Cerebellum (tissue), 4 donors: ENCODE measurements at places on chromosomes 4 and X. TPM values are rescaled to one million over a fixed set of nuclear protein-coding genes. Genes with fewer than 3 reads are reported as not detected.

DNA sequence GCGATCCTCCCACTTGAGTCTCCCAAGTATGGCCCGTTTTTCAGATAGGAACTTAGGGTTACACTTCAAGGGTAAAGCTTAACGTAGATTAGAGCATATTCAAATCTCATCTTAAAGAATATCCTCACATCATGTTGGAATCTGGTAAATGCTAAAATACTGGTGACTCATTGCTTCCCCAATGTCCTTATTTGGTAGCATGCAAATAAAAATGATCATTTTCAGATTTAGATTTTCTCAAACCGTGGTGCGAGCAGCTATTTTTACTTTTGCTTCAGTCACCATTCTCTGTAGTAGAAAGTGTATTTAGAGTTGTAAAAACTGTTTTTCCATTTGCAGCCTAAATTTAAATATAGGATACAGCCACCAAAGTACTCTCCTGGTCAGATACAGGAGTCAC lies 101.5 kb upstream of the MAML3 start:
- DNase-seq, result no peak

GRCh38 chrX:118727686-118728339 lies 407 bp downstream of the IL13RA1 start:
- peak; percentile 1 for DNase-seq

- DNase-seq, result peak; percentile 43
Measured at GRCh38 chrX:140762061-140762460, 52.5 kb downstream of the LINC00632 start.

- DNase-seq, result no peak
Measured at GRCh38 chrX:5771441-5771840, 457.2 kb downstream of the NLGN4X start.

The OPRPN gene
- not detected for total RNA-seq

- DNase-seq, result no peak
Measured at GRCh38 chr4:87541521-87541920, 12.3 kb upstream of the SPARCL1 start.

DNA sequence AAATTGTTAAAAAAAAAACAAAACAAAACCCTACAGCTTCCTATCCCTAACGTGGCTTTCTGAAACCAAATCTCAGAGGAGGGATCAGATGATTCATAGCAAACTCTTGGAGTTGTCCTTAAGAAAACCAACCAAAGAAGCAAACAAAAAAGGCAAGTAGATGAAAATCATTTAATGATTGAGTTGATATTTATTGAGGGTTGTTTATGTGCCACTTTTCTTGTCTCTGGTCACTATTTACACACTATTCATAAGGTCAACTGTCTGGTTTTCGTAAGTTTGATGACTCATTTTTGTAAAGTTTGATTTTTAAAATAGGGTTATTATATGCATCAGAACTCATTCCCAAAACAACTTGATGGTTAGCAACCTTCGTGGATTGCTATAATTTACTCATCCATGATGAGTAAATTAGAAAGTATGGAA lies 133.4 kb downstream of the UNC5C start:
- DNase-seq, result no peak

DNA sequence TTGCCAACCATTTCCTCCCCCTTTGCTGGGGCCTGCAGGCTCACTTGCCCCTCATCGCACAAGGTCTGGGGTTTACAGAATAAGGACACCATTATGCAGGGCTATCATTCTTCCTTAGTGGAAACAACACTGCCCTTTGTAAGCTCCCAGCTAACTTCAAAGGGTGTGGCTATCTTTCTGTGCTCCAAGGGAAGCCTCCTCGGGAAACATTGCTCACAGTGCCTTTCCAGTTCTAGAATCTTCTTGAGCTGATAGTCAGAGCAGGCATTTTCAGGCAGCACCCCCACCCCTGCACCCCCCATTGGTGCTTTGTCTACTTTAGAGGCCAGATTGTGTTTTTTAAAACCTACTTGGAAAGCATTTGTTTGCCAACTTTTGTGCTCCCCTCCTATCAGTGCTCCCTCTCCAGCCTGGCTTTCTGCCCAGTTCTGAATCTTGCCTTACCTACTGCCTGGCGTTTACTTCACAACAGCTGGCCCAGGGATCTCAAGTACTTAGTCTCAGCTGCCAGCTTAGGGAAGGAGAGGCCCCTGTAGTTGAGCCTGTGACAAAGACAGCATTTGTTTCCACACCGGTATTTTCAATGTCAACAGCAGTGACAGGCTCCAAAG lies 53.5 kb downstream of the PLAC1 start:
- DNase-seq, result no peak

DNA sequence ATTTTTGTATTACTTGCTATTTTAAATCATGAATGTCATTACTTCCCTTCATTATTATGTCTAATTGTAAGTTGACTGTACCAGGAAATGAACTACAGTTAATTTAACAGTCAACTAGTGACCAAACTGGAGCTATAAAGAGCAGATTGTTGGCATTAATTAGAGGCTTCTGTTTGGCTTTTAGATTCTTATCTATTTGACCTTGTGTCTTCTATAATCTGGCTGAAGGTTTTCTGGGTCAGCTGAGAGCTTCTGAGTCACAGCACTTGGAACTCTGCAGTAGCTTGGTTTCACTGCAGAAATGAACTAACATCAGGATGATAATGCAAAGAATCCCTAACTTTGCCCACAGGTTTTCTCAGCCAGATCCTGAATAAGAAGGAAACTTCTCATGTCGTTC lies 169.2 kb upstream of the LEF1 start:
- DNase-seq, result no peak

DNA sequence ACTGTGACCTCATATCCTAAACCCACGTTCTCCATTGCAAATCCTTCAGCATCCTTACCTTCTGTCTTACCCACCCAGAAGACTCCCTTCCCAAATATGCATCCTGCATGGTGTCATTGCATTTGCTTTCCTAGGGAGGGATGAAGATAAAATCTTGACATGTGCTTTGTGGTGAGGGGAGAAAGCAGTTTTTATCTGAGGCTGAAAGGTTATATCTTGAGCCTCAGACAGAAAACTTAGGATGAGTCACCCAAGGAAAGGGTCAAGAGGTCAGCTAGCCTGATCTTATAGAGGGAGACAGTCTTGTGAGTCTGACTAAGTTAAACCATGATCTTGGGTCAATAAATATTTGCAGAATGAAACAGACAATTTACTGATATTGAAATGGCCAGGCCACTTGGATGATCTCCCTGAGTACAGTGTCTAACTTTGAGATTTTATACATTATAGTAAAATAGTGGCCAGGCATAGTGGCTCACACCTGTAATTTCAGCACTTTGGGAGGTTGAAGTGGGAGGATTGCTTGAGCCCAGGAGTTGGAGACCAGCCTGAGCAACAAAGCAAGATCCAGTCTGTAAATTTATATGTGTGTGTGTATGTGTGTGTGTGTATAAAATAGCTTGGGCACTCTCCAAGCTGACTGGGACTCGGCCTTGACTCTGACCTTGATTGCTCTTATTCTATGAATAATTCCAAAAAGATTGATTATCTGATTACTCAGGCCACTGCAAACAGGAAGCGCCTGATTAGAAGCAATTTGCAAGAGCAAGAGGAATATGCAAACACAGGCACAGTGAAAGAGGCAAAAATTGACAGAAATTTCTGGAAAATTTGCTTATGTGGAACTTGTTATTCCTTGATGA lies 15.4 kb upstream of the FAM9C start:
- no peak for DNase-seq

GRCh38 chr4:85492336-85492735 lies 17.4 kb downstream of the ARHGAP24 start:
- no peak for DNase-seq

The CXorf49 gene
- total RNA-seq, result not detected

DNA sequence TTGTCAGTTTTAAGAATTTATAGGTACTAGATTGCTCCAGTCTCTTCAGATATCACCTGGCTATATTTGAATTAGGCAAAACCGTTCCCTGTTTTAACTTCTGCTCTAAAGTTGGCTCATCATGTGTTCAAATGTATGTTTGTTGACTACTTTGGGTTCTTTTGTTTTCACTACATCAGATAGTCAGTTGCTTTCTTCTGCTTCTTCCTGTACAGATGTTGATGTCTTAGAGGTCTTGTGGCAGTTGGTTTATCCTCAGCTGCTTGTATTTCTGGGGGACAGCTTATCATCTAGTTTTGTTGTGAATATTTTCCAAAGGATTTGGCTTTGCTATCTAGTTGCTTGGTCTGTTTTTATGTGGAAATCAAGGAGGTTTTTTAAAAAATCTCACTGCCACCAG lies 28.0 kb downstream of the TBC1D19 start:
- DNase-seq, result no peak
